ENCODE measurements at places on chromosomes 7 and 10.

GRCh38 chr7:137882261-137882668 lies 35.5 kb upstream of the DGKI start:
- DNase-seq: no peak

- DNase-seq: no peak
Measured at GRCh38 chr7:38025815-38026214, 105.4 kb downstream of the EPDR1 start.

- DNase-seq: no peak
Measured at GRCh38 chr7:83005410-83005809, 157.3 kb downstream of the PCLO start.

- no peak for DNase-seq
Measured at GRCh38 chr7:94913391-94913790, 6.0 kb downstream of the PPP1R9A start.
